Trophoblast cell (in vitro differentiated cells and primary cell): ENCODE measurements at places on chromosomes 1 and 21.

DNA sequence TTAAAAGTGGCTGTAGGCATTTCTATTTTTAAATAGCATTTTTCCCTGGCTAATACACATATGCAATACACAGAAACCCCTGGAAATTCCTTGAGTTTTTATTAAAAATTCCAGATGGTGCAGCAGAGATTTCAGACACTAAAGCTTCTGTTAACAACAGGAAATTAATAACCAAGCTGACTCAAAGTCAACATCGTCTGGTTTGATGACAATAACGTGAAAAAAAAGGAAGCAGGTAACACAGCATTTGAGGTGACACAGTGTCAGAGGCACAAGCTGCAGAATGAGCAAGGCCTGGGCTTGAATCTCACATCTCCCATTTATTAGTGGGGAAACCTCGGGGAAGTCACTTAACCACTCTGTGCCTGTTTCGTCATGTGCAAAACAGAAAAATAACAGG, 64.6 kb upstream of the GJB5 start:
- DNase-seq = no peak

GRCh38 chr1:234208791-234209190, 164.5 kb upstream of the COA6 start:
- DNase-seq = peak; percentile 80

- no peak for DNase-seq
These were observed 25.2 kb downstream of the VAMP4 start for GRCh38 chr1:171716616-171717015.

DNA sequence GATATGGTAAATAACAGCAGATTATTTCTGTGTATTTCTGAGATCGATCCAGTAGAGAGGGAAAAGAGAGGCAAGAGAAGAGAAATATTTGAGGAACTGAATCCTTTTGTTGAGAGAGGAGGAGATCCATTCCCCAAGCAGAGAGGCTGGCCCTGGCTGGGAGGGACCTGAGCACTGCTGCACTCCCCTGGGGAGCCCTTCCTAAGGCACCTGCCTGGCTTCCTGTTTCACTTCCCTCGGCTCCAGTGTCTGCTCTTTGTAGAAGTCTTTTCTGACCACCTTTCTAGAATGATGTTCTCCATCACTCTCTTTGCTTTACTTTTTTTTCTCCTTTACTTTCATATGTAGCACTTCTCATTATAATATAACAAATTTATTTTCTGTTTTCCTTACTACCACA, 42.3 kb upstream of the SLC6A9 start:
- no peak for DNase-seq

GRCh38 chr1:50610563-50610962, 187.3 kb upstream of the DMRTA2 start:
- DNase-seq = no peak

- DNase-seq = no peak
These were observed 122.1 kb downstream of the EDEM3 start for GRCh38 chr1:184632415-184633175.

DNA sequence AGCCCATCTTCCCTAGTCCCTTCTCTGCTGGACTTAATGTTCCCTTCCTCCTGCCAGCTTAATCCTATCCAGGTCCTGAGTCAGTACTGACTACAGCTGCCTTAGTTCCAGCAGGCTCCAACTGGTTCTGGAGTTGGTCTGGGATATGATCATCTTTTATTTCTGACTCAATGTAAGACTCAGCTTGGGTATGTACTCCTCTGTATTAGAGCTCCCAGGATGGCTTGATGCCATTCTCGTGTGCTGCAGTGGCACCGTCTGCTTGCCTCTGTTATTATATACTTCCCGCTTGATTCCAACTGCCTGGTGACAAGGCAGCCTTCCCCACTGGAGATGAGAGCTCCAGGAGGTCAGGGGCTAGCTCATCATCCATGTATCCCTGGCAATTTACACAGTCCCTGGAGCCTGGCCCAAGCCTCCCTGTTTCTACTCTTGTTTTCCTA, 164.4 kb upstream of the DPT start:
- no peak for DNase-seq

GRCh38 chr1:157963713-157964112, 29.7 kb upstream of the KIRREL1 start:
- DNase-seq = peak; percentile 74

- DNase-seq = no peak
These were observed 1.9 kb upstream of the TLR5 start for GRCh38 chr1:223144914-223145313.

- no peak for DNase-seq
These were observed 25.7 kb upstream of the KCNC4 start for GRCh38 chr1:110184446-110184845.

GRCh38 chr1:55337801-55338447, 122.8 kb upstream of the USP24 start:
- peak; percentile 71 for DNase-seq

- no peak for DNase-seq
These were observed 118.9 kb downstream of the GDAP2 start for GRCh38 chr1:117810553-117810952.
